ENCODE measurements at places on chromosomes 7 and 10. TPM values are rescaled to one million over a fixed set of nuclear protein-coding genes. Genes with fewer than 3 reads are reported as not detected.

Gene DRGX
- polyA plus RNA-seq = not detected

DNA sequence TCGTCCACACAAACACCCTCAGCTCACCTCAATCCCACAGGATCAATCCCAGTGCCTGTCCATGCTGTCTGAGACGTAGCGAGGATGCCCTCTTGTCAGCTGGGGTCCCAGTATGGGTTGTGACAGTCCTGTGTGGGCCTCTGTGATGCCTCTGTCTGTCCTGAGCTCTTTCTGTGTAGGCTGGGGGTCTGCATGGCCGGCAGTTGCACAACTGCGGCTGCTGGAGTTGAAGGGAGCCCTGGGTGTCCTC lies 12.4 kb downstream of the ANTXRL start:
- H3K4me3 ChIP-seq = no peak overlapping the region
- no peak overlapping the region for H3K27ac ChIP-seq
- H3K27me3 ChIP-seq = no peaks in the 10 kb centered on the region

- H3K4me1 ChIP-seq = peaks cover 21% of the 10 kb centered on the region
- H3K36me3 ChIP-seq = peaks cover 3% of the 10 kb centered on the region
- H3K4me3 ChIP-seq = peak overlapping the region; percentile 91
- H3K27me3 ChIP-seq = no peaks in the 10 kb centered on the region
- peak overlapping the region; percentile 94 for H3K27ac ChIP-seq
These were observed 750 bp downstream of the ZNF398 start for GRCh38 chr7:149147752-149148653.

DNA sequence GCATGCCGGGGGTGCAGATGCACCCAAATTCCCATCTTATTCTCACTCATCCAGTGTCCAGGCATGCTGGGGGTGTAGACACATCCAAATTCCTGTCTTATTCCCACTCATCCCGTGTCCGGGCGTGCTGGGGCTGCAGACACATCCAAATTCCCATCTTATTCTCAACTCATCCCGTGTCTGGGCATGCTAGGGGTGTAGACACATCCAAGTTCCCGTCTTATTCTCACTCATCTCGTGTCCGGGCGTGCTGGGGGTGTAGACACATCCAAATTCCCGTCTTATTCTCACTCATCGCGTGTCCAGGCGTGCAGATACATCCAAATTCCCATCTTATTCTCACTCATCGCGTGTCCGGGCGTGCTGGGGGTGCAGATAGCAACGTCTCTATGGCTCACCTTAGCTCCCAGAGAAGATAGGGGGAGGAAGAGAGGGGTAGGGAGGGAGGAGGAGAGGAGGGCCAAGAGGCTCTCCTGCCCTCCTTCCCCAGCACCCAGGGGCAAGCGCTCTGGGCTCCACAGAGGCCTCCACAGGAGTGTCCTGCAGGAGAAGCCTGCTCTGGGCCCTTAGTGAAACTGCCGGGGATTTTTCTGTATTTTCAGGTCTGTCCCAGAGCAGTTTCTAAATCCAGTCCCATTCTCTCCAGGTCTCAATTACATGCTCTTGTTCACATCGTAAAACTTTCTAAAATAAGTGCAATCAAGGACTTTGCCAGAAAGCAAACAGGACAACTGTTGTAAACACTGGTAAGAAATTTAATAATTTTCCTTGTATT lies 210.8 kb downstream of the DIP2C start:
- DNase-seq = peak; percentile 93
- no peaks in the 10 kb centered on the region for H3K27me3 ChIP-seq
- H3K4me1 ChIP-seq = no peaks in the 10 kb centered on the region
- H3K27ac ChIP-seq = no peak overlapping the region
- no peak overlapping the region for H3K4me3 ChIP-seq
- H3K36me3 ChIP-seq = no peaks in the 10 kb centered on the region

Gene TMEM196
- not detected for polyA plus RNA-seq

DNA sequence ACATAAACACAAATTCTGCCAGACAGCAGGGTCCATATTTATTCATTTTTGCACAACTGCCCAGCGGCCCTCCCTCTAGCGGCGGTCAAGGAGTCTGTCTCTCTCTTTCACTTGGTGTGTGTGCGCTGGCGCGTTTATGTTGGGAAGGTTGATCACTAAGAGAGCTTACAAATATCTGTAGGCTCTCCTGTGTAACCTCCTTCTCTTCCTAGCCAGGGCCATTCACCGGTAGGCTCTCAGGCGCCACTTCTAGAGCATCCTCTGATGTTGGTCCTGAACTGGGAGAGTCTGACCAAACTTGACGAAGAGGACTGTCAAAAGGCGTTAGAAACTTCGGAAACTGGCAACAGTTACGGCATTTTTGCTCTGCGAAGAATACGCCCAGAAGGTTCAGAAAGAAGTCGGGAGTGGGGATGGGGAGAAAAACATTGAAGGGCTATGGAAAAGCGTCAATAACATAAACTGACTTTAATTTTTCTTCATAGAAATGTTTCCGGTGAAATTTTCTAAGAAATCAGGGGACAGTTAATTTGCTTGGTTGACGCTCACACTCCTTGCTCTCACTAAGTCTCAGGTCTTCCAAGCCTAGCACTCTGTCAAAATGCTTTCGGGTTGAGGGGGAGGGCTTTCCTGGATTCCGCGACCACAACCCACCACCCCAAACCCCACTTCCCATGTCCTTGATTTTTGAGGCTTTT lies 731.1 kb downstream of the ZWINT start:
- no peak overlapping the region for H3K4me3 ChIP-seq
- H3K36me3 ChIP-seq = no peaks in the 10 kb centered on the region
- H3K27ac ChIP-seq = no peak overlapping the region
- no peak for DNase-seq

Gene ZP3
- polyA plus RNA-seq = 13.6 TPM

DNA sequence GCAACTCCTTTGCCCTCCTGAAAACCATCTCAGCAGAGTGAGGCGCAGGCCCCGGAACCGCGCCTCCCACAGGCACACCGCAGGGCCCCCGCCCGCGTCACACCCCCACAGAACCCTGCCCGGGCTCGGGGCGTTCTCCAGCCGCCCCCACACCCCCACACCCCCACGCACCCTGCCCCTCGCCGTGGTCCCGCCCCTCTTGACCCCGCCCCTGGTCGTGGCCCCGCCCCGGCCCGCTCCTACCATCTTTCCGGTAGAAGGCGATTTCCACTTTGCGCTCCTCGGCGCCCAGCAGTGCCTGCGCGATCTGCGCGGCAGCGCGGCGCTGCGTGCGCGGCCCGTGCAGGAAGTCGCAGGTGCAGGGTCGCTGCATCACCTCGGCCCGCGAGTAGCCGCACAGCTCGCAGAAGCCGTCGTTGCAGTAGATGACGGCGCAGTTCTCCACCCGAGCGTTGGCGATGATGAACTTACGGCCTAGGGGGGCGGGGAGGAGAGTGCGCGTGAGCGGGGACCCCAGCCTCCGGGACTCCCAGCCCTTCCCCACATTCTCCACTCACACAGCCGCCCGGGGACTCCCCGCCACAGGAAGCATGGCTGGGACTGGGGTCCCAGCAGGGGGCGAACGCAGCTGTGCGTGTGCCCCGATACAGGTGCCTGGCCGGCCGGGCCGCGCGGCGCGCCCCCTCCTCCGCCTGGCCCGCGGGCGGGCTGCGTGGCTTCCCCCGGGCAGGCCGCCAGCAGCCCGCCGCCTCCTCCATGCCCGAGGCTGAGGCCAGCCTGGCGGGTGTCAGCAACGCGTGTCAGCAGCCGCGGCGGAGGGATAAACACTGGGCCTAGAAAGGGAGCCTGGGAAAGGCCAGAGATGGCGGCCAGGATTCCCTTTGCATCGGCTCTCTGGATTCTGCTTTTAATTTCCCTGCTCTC lies 3.4 kb downstream of the KCNH2 start:
- H3K4me3 ChIP-seq = peak overlapping the region; percentile 22
- H3K27ac ChIP-seq = no peak overlapping the region
- peaks cover 69% of the 10 kb centered on the region for H3K27me3 ChIP-seq
- H3K4me1 ChIP-seq = peaks cover 2% of the 10 kb centered on the region
- H3K36me3 ChIP-seq = no peaks in the 10 kb centered on the region

DNA sequence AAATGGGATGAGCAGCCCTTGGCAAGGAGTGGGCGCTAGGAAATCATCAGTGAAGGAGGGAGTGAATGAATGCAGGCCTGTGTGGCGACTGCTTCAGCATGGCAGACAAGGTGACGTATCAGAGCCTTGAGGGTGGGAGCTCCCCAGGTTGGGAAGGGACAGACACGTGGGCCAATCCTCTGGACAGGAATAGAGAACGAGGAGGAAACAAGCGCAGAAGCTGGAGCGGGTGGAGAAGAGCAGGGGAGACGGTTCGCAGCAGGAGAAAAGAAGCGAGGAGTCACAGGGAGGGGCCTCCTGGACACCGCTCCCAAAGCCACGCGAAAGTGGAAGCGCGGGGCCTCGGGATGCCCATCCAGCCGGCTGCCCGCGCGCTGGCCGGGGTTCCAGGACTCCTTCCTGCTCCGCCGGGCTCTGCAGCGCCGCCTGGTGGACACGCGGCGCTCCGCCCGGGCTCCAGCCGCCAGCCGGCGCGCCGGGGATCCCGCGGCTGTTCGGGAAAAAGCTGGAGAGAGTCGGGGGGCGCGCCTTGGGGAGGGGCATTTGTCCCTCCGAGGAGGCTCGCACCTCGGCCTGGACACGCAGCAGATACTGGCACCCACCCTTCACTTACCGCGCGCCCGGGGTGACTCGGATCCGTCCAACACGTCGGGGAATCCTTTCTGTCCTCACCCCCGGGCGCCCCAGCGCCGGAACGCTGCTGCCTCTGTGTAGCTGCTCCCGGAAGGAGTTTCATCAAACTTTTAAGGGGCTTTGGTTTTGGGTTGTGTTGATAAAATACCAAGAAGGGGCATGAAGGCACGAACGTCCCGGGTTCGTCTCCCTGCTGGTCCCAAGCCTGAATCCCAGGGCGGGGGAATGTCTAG lies 6.3 kb downstream of the ZNF503 start:
- H3K27me3 ChIP-seq = no peaks in the 10 kb centered on the region
- no peak overlapping the region for H3K27ac ChIP-seq
- peaks cover 11% of the 10 kb centered on the region for H3K4me1 ChIP-seq

Gene SUFU
- polyA plus RNA-seq = 3.7 TPM

GRCh38 chr7:130622866-130623265 lies 45.7 kb downstream of the COPG2 start:
- no peak overlapping the region for H3K4me3 ChIP-seq
- H3K4me1 ChIP-seq = no peaks in the 10 kb centered on the region
- H3K27me3 ChIP-seq = no peaks in the 10 kb centered on the region

Gene NKX2-3
- polyA plus RNA-seq = not detected

DNA sequence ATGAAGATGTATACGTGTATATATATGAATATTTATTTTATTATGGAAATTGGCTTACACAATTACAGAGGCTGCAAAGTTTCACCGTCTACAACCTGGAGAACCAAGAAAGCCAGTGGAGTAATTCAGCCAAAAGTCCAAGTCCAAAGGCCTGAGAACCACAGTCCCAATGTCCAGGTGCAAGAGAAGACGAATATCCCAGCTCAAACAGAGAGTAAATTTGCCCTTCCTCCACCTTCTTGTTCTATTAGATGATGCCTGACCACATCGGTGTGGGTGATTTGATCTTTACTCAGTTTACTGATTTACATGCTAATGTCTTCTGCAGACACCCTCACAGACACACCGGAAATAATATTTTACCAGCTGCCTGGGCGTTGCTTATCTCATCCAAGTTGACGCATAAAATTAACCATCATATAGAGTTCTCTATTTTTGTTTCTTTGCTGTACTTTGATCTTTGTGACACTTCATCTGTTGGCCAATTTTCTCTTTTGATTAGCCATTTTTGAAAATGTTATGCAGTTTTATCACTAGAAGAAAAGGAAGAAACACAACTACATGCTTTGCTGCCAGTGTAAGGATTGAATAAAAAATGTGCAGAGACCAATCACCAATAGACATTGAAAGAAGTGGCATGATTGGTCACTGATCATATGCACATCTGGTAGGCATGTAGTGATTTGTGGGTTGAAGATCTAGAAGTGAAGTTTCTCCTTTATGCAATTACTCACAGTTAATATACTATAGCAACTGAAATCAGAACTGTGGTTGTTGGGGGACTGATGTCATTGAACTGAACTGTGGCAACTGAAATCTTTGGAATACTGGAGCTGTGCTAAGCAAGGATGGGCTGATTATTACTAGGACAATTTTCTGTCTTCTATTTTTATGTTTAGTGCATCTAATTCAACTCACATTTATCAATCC lies 68.5 kb downstream of the EPDR1 start:
- H3K27ac ChIP-seq = no peak overlapping the region
- DNase-seq = no peak
- no peaks in the 10 kb centered on the region for H3K27me3 ChIP-seq
- no peaks in the 10 kb centered on the region for H3K4me1 ChIP-seq

DNA sequence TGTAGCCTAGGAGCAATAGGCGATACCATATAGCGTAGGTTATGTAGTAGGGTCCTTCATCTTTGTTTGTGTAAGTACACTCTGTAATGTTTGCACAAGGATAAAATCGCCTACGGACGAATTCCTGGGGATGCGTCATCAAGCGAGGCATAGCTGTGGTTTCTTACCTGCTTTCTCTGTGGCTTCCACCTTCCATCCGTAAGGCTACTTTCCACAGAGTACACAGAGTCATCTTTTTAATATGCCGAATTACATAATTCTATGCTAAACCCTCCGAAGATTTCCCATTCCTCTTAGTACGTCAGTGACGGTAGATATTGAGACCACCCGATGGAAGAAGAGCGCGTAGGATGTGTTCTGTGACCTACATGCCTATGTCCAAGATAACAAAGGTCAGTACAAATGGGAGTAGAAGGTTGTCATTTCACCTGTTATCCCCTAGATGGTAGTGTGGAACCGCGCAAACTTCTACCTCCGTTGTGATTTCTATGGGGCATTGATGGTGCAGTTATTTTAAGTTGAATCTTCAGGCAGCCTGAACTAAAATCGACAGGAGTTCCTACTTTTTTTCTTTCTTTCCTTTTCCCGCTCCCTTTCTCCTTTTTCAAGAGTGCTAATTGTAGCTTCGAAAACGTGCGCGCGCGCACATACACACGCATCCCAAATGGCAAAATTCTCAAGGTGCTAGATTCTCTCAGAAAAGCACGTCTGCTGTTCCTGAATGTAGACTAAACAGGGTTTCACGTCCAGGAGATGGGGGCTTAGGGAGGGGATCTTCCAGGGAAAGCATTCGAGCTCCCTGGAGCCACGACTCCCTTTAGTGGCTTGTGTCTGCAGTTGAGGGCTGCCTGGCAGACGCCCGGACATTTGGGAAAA lies 111.7 kb upstream of the MBL2 start:
- no peaks in the 10 kb centered on the region for H3K36me3 ChIP-seq
- peak overlapping the region; percentile 51 for H3K27ac ChIP-seq
- DNase-seq = peak; percentile 81

DNA sequence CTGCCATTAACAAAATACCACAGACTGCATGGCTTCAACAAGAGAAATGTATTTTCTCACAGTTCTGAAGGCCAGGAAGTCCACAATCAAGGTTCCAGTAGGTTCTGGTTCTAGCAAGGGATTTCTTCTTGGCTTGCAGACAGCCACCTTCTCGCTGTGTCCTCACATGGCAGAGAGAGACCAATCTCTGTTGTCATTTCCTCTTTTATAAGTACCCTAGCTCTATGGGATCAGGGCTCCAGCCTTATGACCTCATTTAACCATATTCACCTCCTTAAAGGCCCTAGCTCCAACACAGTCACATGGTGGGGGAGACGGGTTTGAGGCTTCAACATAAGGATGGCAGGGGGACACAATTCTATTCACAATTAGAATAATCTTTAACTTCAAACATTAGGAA lies 23.6 kb downstream of the ABI1 start:
- no peaks in the 10 kb centered on the region for H3K27me3 ChIP-seq
- no peak for DNase-seq
- H3K27ac ChIP-seq = no peak overlapping the region
- H3K36me3 ChIP-seq = no peaks in the 10 kb centered on the region
- no peak overlapping the region for H3K4me3 ChIP-seq

Gene DGKI
- 0.01 TPM for polyA plus RNA-seq

Gene ARHGEF5
- polyA plus RNA-seq = 24.2 TPM

Gene EVX1
- polyA plus RNA-seq = not detected

- H3K27me3 ChIP-seq = peaks cover 5% of the 10 kb centered on the region
- H3K27ac ChIP-seq = no peak overlapping the region
- no peak for DNase-seq
- H3K4me1 ChIP-seq = no peaks in the 10 kb centered on the region
These were observed 17.8 kb upstream of the TBRG4 start for GRCh38 chr7:45129181-45129800.
